Endothelial cell of umbilical vein (primary cell): ENCODE measurements at places on chromosomes 3 and 15. TPM values are rescaled to one million over a fixed set of nuclear protein-coding genes. Genes with fewer than 3 reads are reported as not detected.

Gene COLQ
- total RNA-seq = 1.1 and 2.3 TPM in 2 replicates

Gene IQCF5
- total RNA-seq = not detected in 2 replicates

DNA sequence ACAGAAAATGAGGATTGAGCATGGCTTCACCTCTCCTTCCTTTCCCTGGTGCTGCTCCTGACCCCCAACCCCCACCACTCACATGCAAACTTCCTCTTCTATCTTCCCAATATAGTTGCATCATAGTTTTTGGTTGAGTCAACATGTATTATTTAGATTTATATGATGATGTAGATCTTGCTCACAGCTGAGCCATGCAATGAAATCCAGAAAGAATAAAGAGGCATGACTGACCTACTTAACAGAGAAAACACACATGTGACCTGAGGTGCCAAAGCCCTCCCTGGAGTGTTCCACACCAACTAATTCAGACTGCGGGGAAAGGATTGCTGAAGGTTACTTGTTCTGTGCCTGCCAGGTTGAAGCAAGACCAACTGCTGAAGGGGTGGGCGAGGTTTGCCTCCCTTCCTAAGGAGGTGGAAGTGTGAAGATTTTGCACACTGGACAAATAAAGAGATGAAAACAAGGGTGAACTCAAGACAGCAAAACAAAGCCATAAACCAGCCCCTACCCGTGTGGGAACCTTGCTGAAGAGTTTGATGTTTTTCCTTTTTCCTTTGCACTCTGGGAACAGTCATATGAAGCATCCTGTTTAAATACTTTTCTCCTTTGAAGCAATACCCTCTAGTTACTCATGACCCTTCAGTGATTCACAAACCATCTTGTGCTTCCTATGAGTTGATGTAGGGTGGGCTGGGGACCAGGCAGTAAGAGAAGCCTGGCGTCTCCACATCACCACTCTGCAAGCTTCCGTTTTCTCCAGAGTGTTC lies 155.2 kb upstream of the UBE2E1 start:
- H3K27me3 ChIP-seq = no peaks in the 10 kb centered on the region
- no peaks in the 10 kb centered on the region for H3K36me3 ChIP-seq
- H3K4me3 ChIP-seq = no peak overlapping the region
- DNase-seq = peak; percentile 78
- H3K4me1 ChIP-seq = peaks cover 13% of the 10 kb centered on the region
- peak overlapping the region; percentile 24 for H3K27ac ChIP-seq

- H3K27me3 ChIP-seq = no peaks in the 10 kb centered on the region
- no peak overlapping the region for H3K4me3 ChIP-seq
- H3K27ac ChIP-seq = no peak overlapping the region
- no peak for DNase-seq
Measured at GRCh38 chr3:6921066-6921465, 60.2 kb downstream of the GRM7 start.

DNA sequence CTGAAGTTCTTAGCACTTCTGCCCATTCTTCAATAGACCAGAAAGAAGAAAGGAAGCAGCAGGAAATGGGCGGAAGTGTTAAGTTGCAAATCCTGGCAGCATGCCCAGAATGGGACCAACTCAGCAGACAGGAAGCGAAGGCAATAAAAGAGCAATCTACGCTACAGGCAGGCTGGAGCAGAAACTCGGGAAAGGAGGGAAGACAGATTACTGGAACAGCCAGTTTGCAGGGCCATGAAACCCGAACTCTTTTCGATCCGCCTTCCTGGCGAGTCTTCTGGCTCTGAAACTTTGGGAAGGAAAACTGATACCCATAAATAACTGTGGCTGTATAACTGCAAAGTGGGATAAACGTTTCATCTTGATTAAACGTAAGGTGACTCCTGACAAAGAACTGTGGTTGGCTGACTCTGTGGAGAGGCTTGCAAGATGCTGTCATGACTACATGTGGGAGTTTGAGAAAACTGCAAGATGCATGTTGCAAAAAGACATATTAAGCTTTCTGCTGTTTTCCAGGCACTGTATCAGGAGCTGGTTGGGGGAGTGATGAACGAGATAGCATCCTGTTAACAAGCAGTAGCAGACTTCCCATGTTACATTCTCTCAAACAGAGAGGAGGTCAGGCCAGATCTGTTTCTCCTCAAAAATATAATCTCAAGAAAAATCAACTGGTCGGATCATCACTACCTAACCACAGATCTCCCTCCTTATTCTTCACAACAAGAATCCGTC lies 67.8 kb downstream of the FMN1 start:
- no peaks in the 10 kb centered on the region for H3K36me3 ChIP-seq
- peak; percentile 97 for DNase-seq
- H3K4me3 ChIP-seq = no peak overlapping the region
